ENCODE measurements at places on chromosomes 7 and 10.
A peak's percentile ranks its signal among the peaks of the same experiment; 100 is the strongest.

- no peak for DNase-seq
Measured at GRCh38 chr10:110317866-110318850, 13.4 kb upstream of the SMNDC1 start.

DNA sequence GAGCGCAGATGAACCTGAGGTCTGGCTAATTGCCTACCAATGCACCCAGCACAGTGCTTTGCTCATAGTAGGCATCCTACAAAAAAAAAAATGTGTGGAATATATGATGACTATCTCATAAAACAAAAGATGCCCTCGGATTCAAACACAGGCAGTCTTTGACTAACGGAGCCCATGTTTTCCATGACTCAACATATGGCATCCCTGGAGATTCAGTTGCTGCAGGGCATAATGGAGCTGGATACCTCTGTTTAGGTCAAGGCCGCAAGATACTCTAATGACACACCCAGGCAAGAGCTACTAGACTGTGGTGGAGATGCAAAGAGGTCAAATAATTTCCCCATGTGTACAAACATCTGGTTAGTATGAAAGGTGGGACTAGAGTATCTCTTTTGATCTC lies 16.3 kb downstream of the CUBN start:
- DNase-seq, result no peak

- no peak for DNase-seq
Measured at GRCh38 chr7:16078076-16078952, 343.0 kb downstream of the CRPPA start.

DNA sequence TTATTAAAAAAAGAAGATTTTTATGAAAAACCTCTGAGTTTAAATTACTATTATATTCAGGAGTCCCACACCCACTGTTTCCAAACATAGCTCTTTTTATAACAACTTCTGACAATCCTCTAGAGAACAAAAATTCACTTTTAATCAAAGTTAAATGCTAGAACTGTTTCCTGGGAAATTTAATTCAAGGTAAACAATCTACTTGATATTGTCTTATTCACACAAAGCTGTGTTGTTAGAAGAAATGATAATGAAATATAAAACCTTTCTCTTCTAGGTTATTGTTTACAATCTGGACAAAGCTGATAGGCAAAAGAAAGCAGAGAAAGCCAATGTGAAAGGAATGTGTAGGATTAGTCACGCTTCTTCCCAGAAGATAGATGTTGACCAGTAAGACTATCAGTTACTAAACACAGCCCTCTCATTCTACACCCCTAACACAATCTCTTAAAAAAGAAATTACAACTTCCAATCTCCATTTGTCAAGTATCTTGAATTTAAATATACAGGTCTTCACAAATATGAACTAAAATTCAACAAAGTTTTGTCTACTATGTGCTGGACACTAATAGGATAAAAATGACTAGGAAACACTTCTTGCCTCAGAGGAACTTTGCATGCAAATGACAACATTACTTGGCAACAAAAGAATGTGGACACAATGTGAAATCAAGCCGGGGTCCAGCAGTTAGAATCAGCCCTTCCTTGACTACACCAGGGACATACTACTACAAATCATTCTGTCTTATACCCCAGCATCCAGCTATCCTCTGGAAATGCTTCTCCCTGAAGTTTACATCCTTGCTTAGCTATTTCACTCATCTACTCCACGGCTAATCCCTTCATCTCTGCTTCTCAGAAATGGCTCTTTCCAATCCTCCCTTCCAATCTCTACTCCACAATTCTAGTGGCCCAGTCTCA lies 123.7 kb downstream of the IMMP2L start:
- DNase-seq, result no peak

DNA sequence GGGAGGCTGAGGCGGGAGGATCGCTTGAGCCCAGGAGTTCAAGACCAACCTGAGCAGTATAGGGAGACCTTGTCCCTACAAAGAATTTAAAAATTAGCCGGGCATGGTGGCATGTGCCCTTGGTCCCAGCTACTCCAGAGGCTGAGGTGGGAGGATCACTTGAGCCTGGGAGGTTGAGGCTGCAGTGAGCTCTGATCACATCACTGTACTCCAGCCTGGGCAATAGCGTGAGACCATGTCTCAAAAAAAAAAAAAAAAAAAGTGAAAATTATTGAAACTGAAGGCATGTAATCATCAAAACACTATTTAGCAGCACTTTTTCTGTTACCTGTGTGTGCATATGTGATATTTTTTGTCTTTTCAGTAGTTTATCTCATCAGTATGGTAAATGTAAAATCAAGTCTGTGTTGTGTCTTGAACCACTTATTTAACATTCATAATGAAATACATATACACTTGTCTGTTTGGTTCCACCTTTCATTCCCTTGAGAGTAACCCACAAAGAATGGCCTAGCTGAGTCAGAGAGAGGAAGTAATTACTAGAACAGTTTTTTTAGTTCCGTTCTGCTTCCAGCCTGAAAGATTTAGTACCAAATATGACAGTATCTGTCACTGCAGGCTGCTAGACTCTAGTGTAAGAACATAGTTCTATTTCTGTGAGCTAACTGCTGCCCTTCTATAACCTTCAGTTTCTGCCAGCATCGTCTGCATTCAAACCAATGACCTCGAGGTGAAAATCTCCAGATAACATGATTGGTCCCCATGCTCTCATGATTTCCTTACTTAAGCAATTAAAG lies 68.6 kb downstream of the MMRN2 start:
- no peak for DNase-seq

GRCh38 chr7:143429770-143430698 lies 13.2 kb upstream of the TAS2R60 start:
- no peak for DNase-seq

DNA sequence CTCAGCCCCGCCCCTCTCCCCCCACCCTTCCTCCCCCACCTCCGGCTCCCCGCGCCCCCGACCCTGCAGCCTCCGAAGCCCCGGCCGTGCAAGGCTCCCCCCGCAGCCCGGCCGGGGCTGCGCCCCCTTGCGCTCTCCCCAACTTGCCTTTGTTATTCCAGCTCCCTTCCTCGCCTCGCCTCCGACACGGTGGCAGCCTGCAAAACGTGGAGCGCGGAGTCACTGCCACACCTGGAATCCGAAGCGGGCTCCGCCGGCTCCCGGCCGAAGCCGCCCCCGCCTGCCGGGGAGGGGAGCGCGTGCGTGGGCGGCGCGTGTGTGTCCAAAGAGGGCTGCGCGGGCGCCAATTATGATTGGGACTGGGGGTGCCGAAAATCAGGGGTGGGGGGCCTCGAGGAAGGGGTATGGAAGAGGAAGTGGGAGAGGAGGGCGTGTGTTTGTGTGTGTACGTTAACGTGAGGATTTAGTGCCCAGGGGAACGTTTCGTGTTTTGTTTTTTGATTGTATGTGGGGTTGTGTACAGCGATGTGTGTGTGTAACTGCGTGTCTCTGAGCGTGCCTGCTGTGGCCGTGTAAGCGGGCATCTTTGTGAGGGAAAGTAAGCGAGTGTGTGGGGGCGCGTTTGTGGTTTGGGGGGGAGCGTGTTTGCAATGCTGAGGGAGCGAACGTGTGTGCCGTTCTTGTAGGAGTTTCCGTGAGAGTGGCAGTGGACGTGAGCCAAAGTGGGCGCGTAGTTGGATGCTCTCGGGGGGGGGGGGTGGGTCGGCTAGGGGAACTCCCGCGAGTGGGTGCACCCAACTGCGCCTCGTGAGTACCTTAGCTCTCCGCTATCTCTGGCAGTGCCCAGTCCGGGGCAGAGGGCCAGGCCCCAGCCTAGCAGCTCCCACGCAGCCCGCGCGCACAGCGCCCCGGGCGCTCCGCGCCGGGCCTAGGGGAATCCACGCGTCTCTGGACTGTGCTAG lies 1.2 kb upstream of the ZMIZ1 start:
- DNase-seq, result no peak

GRCh38 chr7:45259966-45260646 lies 102.5 kb downstream of the RAMP3 start:
- peak; percentile 12 for DNase-seq

- DNase-seq, result no peak
Measured at GRCh38 chr10:124003871-124004662, 89.3 kb downstream of the CHST15 start.

GRCh38 chr10:36302086-36302485 lies 660.0 kb upstream of the FZD8 start:
- no peak for DNase-seq

DNA sequence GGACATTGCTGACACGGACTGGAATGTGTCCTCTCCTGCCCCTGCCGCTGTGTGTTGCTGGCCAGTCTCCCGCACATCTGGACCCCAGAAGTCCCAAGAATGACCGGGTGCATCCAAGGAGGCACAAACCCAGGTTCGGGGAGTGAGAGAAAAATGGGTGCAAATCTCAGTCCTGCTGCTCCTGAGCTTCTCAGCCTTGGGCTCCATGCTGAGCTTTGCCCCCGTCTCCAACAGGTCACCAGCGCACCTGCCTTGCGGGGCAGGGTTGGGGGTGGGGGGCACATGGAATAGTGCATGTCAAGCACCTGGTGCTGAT lies 6.0 kb upstream of the NANOS1 start:
- DNase-seq, result no peak

DNA sequence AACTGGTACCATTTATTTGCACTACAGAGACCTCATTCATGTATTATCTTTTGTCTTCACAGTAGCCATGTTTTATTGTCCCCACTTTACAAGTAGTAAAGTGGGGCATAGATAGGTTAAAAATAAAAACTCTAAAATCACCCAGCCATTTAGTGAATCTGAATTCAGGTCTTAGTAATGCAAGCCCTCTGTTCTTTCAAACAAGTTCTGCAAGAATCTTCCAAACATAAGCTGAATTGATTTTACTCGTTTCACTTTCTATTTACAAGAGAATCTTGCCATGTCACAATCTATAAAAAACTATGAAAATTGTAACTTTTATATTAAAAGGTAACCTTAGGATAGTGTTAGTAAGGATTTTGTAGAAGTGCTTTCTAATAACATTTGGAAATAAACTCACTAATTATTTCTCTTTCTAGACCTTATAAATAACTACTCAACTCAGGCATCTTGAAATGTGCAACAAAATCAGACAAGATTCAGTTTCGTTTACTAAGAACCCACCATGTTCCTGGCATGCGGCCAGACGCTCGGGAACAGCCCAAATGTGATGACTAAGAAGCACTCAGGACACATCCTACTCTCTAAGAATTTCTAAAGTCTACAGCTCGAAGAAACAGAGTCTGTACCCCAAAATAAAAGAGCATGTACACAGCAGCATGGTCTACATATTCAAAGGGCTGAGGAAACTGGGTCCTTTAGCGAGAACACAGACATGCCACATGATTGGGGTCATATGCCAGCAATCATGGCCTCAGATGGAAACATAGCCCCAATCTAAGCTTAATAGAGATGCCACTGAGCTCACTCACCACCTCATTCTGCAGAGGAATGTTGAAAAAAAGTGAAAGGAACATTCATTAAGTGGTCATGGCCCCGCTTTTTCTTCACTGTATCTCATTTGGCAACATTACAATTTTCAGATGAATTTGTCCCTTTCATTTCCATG lies 167.6 kb downstream of the AMPH start:
- DNase-seq, result peak; percentile 1

GRCh38 chr10:29140991-29141390 lies 147.9 kb upstream of the LYZL1 start:
- no peak for DNase-seq

DNA sequence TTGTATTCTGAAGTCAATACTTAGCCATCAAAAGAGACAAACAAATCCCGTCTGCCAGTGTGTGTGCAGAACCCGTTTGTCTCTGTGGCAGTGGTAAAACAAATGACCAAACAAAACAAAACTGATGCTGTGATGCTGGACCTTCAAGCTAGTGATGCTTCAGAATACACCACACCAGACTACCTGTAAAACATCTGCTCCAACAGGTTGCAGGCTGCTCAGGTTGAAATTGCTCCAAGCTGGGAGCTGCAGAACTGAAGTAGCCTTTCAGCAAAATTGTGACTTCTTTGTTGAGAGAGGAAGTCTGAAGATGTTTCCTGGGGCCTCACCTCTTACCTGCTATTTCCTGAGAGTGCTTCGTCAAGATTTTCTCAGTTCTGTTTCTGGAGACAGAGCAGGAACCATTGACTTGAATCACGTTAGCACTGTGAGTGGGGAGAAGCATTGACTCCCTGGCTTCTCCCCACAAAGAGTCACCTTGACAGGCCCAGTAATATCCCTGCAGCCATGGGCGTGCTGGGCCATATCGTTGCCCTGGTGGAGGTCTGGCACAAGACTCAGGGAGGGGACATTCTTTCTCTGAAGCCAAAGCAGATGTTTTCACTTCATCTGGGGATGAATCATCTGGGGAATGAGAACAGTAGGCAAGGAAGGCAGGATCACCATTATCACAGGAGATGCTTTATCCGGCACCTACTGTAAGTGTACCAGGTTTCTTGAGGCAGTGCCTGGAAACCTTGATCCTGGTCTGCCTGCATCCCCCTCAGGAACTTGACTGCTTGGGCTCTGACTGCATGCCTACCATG lies 80.2 kb downstream of the RBM20 start:
- no peak for DNase-seq

GRCh38 chr7:45578467-45578866 lies 4.3 kb downstream of the ADCY1 start:
- no peak for DNase-seq

DNA sequence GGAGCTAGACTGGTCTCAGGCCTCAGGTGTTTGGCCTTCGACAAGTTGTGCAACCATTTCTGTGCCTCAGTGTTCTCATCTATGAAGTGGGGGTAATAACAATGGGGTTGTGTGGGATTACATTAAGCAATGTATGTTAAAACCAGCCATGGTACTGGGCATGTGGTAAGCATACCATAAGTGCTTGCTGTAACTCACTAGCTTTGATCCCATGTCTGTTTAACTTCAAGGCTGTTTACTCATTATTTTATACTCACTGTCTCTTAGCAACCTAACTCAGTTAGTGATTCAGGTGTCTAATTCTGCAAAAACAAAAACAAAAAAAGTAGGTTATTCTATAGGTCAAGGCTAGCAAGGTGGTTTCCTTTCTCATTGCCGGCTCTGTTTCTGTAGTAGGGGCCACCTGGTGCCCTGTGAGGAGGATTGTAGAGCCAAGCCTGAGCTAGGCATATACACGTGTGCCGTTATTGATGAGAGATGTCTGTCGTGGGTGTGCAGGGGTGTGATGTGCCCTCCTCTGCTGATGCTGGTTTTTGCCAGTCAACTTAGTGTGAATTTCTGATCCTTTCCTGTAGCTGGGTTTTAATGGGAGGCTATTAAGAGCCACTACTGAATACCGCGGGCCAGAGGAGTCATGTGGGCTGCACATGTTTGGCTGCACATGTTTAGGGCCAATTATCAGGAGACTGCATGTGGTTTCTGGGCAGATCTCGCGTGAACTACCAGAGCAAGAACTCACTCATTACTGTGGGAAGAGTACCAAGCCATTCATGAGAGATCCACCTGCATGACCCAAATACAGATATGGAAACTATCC lies 56.2 kb downstream of the EEPD1 start:
- DNase-seq, result no peak

GRCh38 chr7:2559283-2559950 lies 638 bp downstream of the IQCE start:
- no peak for DNase-seq

All from NK-92 treated with Interleukin-12 subunit alpha and Interleukin-12 subunit beta, amount 100 ng/mL, for 24 hours (cell line).